ENCODE measurements at places on chromosomes 2 and 18.

DNA sequence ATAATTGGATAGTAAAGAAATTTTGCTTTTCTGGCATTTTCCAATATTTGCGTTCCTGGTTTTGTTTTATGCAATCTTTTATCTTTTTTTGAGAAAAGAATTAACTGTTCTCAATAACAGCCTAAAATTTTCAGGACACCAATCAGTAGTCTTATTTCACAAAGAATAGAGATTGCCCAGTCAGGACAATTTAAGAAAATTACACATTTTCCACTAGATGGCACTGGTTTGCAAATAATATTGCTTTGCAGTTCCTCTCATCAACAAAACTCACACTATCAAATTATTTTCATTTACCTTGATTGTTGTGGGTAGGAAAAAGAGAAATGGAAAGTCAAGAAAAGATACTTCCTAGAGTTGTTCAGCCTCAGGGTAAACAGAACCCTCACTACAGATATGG lies 2.4 kb upstream of the RBM45 start:
- DNase-seq, result peak; percentile 55

GRCh38 chr2:20093263-20094141 lies 42.1 kb upstream of the LAPTM4A start:
- peak; percentile 60 for DNase-seq

- no peak for DNase-seq
Observed at GRCh38 chr18:34097312-34097711, 127.4 kb downstream of the NOL4 start.

DNA sequence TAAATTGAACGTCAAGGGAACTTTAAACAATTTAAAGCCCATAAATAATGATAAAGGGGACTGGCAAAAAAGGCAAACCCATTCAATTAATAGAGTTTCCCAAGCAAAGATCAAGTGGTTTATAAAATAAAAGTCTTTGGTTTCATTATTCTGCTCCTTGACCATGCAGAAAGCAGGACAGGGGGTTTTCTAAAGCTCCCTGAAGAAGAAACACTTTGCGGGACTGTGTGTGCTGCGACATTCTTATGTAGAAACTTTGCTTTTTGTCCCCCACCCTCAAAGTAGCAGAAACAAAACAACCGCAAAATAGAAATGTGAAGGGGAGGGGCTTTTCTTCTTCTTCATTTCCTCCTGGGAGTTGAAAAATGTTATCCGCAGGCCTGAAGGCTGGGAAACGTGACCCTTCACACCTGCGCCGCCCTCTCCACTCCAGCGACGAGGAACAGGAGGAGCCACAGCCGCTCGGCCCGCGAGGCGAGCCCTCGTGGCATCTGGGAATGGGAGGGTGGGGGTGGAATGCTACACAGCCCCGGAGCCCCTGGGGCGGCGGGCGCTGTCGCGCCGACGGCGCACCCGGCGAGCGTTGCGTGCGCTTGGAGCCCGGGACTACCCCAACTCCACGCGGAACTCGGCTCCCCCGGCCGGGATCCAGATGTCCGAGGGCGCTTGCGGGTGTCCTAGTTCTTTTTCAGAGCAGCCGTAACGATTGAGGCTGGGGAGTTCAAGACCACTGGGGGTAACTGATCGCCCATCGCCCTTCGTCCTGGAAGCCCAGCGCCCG lies 4.3 kb upstream of the GBX2 start:
- DNase-seq, result no peak

DNA sequence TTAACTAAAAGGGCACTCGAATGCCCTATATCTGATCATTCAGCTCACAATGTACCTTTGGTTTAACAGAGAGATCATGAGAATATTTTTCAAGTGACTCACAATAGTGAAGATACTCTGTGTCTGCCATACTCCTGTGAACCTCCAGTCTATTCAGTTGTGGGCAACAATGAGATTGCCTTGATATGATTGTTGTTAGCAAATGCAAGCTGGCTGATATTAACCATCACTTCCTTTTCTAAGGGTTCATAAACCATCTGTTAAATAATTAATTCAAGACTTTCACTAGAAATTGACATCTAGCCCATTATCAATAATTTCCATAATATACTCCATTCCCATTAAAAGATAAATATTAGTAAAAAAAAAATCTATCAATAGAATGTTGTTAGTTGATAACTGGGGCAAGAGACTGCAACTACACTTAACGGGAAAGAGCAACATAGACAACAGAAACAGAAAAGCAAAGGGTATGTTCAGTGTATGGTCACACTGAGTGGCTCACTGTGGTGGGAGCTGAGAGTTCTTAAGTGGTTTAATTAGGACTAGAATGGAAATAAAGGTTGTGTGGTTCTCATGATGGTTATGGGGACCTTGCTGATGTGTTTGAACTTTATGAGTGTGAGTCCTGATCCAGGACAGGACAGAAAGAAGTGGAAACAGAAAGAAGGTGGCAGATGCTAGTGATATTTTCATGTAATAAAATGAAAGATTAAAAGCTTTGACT lies 11.9 kb downstream of the IL18RAP start:
- no peak for DNase-seq

- no peak for DNase-seq
Observed at GRCh38 chr18:55974521-55974920, 386.5 kb upstream of the TCF4 start.

GRCh38 chr18:46387441-46388131 lies 269.4 kb downstream of the LOXHD1 start:
- no peak for DNase-seq

- no peak for DNase-seq
Observed at GRCh38 chr2:105274046-105274445, 32.5 kb downstream of the GPR45 start.

GRCh38 chr2:60536746-60537145 lies 16.7 kb downstream of the BCL11A start:
- DNase-seq, result no peak

GRCh38 chr2:155733091-155733853 lies 599.2 kb downstream of the NR4A2 start:
- DNase-seq, result no peak

DNA sequence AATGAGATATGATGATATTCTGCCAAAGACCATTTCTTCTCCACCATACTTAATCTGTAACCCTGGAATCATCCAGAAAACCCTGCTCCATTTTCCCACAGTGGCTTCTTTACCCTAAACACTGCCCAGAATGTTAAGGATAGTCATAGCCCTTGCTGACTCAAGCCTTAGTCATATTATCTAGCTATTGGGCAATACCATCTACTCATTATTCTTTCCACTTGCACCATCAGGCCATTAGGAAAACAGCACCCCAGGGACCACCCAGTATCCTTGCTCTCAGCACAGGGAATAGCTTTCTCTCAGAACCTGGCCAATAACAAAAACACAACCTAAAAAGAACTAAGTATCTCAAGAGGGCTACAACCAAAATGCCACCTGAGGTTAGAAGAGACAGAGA lies 445.7 kb upstream of the SLC14A2 start:
- DNase-seq, result peak; percentile 58

DNA sequence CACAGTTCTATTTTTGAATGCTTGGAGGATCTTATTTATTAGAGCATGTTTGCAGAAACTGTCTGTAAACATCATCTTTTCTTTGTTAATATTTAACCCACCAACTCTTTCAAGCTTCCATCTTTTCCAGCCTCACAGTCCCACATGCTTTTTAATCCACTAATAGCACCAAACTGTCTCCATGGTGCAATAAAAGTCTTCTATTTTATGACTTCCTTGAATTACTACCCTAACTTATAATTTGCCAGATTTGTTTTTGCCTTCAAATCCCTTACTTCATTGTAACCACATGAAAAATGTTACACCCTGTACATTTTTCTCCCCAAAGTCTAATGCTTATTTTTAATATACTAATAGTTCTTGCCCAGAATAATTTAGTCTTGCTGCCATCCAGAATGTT lies 792.6 kb downstream of the PLCL1 start:
- DNase-seq, result no peak
